ENCODE measurements at places on chromosomes 11 and 22. TPM values are rescaled to one million over a fixed set of nuclear protein-coding genes. Genes with fewer than 3 reads are reported as not detected.

The KCTD17 gene
- 17.9 TPM for total RNA-seq

The MB gene
- not detected for total RNA-seq

The SPON1 gene
- total RNA-seq: 2.1 TPM

The RFPL3 gene
- not detected for total RNA-seq

The C1QTNF4 gene
- 0.41 TPM for total RNA-seq

The LYVE1 gene
- total RNA-seq: not detected

The VSIG10L2 gene
- total RNA-seq: not detected
